ENCODE measurements at places on chromosomes 16 and 17.
A peak's percentile ranks its signal among the peaks of the same experiment; 100 is the strongest.

GRCh38 chr16:69339289-69340094 lies at the start of the genes COG8 and NIP7:
COG8 (minus strand) TSS chr16:69339564; CDS start chr16:69339552, 12 bp downstream.
NIP7 (plus strand) TSS chr16:69339772; CDS start chr16:69339830, 58 bp downstream.
- DNase-seq: peak; percentile 83

GRCh38 chr17:79788455-79788854 lies 8.4 kb downstream of the CBX8 start:
- no peak for DNase-seq

GRCh38 chr17:15931394-15931793 lies 13.5 kb upstream of the ADORA2B start:
- no peak for DNase-seq

DNA sequence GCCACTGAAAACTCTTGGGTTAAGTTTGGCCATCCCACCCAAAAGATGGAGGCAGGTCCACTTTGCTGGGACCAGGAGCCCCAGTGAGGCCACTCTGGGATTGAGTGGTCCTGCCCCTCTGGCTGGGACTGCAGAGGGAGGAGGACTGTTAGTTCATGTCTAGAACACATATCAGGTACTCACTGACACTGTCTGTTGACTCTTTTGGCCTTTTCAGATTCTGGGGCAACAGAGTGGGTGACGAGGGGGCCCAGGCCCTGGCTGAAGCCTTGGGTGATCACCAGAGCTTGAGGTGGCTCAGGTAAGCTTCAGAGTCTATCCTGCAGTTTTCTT lies 19.5 kb upstream of the CYLD start:
- DNase-seq: no peak

GRCh38 chr16:72262711-72263110 lies 90.8 kb upstream of the PMFBP1 start:
- DNase-seq: no peak

- no peak for DNase-seq
These were observed 6.9 kb downstream of the CCR7 start for GRCh38 chr17:40558300-40558889.

DNA sequence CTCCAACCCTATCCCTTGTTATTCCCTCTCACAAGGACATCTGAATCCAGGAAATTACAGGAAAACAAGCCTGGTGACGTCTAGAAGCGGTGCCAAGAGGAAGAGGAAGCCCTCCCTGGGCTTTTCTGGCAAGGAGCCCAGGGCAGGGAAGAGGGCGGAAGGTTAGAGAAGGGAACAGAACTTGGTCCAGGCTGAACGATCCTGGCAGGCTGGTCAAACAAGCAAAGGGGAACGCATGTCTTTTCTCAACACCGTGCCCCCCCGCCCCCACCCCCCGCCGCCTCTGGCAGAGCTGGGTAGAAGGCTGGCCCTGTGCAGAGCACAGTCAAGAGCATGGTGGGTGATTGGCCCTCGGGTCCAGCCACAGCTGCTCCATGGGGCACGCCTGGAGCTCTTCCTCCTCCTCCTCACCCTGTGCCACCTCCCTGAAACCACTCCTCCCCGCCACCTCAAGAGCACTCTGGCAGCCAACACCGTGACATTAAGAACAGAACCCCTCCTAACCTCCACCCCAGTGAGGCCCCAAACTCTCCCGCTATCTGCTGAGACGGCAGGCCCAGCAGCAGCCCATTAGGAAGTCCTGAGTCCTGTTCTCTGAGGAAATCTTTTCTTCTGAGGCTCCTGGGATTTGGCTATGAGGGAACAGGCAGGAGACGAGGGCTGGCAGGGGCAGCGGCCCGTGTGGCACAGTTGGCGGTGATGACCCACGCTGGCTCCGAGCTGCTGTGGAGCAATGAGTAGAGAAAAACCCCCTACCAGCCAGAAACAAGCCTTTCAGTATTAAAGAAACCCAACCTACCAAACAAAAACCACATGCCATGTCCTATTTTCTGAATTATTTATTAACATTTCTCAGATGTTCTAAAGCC lies 7.3 kb downstream of the C16orf86 start:
- no peak for DNase-seq

GRCh38 chr16:57069053-57069452 lies 23.3 kb upstream of the CPNE2 start:
- no peak for DNase-seq

All from activated T-helper 1 cell treated with Interleukin-2 at 50 U/mL for 16 hours (primary cell).